Ascending aorta (tissue), 2 donors: ENCODE measurements at places on chromosomes 3 and 15.

GRCh38 chr15:37638116-37638515, 296.3 kb upstream of the TMCO5A start:
- H3K36me3 ChIP-seq = no peaks in the 10 kb centered on the region
- H3K4me1 ChIP-seq = no peaks in the 10 kb centered on the region
- no peaks in the 10 kb centered on the region for H3K27me3 ChIP-seq
- no peak overlapping the region for H3K4me3 ChIP-seq
- no peak for DNase-seq

- no peak for DNase-seq
- no peaks in the 10 kb centered on the region for H3K27me3 ChIP-seq
- H3K4me1 ChIP-seq = no peaks in the 10 kb centered on the region
- no peak overlapping the region for H3K27ac ChIP-seq
- H3K36me3 ChIP-seq = peaks cover 13% of the 10 kb centered on the region
- H3K4me3 ChIP-seq = no peak overlapping the region
Measured at GRCh38 chr3:188546835-188547670, 393.1 kb downstream of the LPP start.

DNA sequence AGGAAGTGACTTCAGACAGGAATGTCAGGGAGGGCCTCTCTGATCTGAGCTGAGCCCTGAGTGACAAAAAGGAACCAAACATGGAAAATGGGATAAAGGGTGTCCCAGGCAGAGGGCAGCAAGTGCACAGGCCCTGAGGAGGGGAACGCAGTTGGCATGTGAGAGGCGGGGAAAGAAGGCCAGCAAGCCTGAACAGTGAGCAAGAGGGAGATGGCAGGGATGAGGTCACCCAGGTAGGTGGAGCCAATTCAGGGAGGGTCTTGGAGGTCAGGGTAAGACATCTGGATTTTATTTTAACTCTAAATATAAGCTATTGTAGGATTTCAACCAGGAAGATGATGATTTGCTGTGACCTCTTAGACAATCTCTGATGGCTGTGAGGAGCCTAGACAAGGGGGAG, 167.7 kb downstream of the LRTM1 start:
- no peaks in the 10 kb centered on the region for H3K27me3 ChIP-seq
- H3K4me1 ChIP-seq = no peaks in the 10 kb centered on the region
- no peak overlapping the region for H3K27ac ChIP-seq
- no peak for DNase-seq
- H3K4me3 ChIP-seq = no peak overlapping the region

DNA sequence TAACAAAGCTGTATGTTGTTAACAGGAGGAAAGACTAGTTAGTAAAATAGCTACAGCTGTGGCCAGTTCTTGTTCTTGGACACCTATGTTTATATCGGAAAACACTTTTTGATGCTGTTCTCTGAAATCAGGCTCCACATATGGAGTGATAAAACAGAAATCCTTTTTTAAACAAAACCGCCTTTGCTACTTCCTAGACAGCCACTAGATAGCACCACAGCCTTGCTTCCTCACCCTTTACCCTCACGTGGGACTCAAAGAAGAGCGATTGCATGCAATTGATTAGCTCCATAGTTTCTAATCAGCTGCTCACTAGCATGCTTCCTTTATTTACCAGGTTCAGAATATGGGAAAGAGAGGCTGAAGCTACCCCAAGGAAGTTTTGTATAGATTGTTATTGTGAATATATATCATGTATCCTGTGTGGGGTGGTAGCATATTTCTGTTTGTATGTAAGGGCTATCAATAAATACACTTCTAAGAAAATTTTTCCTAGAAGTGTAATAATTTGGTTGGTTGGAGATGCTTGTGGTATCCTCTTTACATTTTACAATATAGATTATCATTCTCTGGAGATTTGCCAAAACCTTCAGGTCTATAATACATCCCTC, 4.3 kb upstream of the MTFMT start:
- no peaks in the 10 kb centered on the region for H3K36me3 ChIP-seq
- no peaks in the 10 kb centered on the region for H3K27me3 ChIP-seq
- no peak overlapping the region for H3K4me3 ChIP-seq
- DNase-seq = no peak
- H3K27ac ChIP-seq = no peak overlapping the region

DNA sequence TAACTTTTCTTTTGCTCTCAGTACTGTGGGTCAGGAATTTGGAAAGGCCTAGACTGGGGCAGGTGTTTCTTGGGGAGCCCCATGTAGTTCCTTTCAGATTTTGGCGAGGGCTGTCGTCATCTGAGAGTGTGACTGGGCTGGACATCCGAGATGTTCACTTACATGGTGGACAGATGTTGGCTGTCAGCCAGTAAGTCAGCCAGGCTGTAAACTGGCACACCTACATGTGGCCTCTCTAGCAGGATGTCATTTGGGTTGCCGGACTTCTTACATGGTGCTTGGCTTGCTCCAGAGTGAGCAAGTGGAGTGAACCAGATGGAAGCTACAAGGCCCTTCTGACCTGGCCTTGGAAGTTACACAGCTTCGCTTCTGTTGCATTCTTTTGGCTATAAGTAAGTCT, 20.7 kb downstream of the TATDN2 start:
- H3K4me3 ChIP-seq = no peak overlapping the region
- DNase-seq = no peak

GRCh38 chr3:152146461-152146860, 122.3 kb upstream of the MBNL1 start:
- no peaks in the 10 kb centered on the region for H3K36me3 ChIP-seq
- DNase-seq = no peak
- H3K27ac ChIP-seq = no peak overlapping the region
- H3K27me3 ChIP-seq = no peaks in the 10 kb centered on the region

GRCh38 chr3:120839120-120839519, 68.9 kb upstream of the STXBP5L start:
- H3K4me3 ChIP-seq = no peak overlapping the region
- no peaks in the 10 kb centered on the region for H3K4me1 ChIP-seq
- DNase-seq = no peak

- DNase-seq = no peak
- H3K27me3 ChIP-seq = no peaks in the 10 kb centered on the region
- no peaks in the 10 kb centered on the region for H3K4me1 ChIP-seq
- H3K27ac ChIP-seq = no peak overlapping the region
- H3K36me3 ChIP-seq = no peaks in the 10 kb centered on the region
Measured at GRCh38 chr3:51378726-51379125, 6.4 kb upstream of the MANF start.

- no peak overlapping the region for H3K27ac ChIP-seq
- H3K27me3 ChIP-seq = no peaks in the 10 kb centered on the region
Measured at GRCh38 chr3:138513090-138513843, 78.9 kb downstream of the ESYT3 start.

- no peaks in the 10 kb centered on the region for H3K36me3 ChIP-seq
- peaks cover 3% of the 10 kb centered on the region for H3K4me1 ChIP-seq
- no peaks in the 10 kb centered on the region for H3K27me3 ChIP-seq
- no peak overlapping the region for H3K27ac ChIP-seq
- no peak for DNase-seq
Measured at GRCh38 chr3:115646027-115646690, 22.8 kb downstream of the GAP43 start.

GRCh38 chr15:51505251-51505650, 117.3 kb downstream of the DMXL2 start:
- no peaks in the 10 kb centered on the region for H3K27me3 ChIP-seq
- no peaks in the 10 kb centered on the region for H3K36me3 ChIP-seq
- no peak overlapping the region for H3K27ac ChIP-seq
- no peak for DNase-seq

DNA sequence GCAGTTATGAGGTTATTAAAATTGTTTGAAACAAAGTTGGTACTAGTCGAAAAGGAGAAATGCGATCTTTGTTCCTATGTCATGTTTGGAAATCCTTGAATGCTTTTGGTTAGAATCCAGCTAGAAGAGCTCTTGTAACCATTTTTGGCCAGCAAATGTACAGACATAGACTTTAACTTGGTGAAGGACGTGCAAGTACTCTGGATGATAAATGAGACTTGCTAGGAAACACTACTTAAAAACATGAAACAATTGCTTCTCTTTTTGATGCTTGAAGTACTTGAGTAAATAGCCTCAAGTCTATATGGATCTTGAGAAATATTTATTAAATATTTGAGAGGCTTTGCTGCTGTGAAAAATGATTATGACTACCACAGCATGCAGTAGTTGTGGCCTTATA, 95.8 kb downstream of the CADM2 start:
- DNase-seq = no peak
- H3K36me3 ChIP-seq = no peaks in the 10 kb centered on the region
- no peak overlapping the region for H3K4me3 ChIP-seq
- no peaks in the 10 kb centered on the region for H3K27me3 ChIP-seq

- H3K4me3 ChIP-seq = no peak overlapping the region
- H3K36me3 ChIP-seq = no peaks in the 10 kb centered on the region
- H3K4me1 ChIP-seq = no peaks in the 10 kb centered on the region
- no peaks in the 10 kb centered on the region for H3K27me3 ChIP-seq
Measured at GRCh38 chr3:27927882-27928281, 205.8 kb upstream of the EOMES start.

- no peak overlapping the region for H3K27ac ChIP-seq
- H3K36me3 ChIP-seq = no peaks in the 10 kb centered on the region
- no peaks in the 10 kb centered on the region for H3K27me3 ChIP-seq
- DNase-seq = no peak
Measured at GRCh38 chr3:173529062-173529711, 131.6 kb downstream of the NLGN1 start.

DNA sequence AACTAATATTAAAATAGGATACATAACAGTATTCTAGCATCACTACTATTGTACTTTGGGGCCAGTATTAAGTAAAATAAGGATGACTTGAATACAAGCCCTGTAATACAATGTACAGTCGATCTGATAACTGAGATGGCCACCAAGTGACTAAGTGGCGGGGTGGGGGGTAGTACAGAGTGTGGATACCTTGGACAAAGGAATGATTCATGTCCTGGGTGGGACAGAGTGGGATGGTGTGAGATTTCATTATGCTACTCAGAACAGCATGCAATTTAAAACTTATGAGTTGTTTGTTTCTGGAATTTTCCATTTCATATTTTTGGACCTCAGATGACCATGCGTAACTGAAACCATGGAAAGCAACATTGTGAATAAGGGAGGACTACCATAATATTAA, 46.0 kb downstream of the SLC7A14 start:
- H3K27ac ChIP-seq = no peak overlapping the region
- no peaks in the 10 kb centered on the region for H3K36me3 ChIP-seq
- no peaks in the 10 kb centered on the region for H3K4me1 ChIP-seq

- no peaks in the 10 kb centered on the region for H3K36me3 ChIP-seq
- no peak overlapping the region for H3K27ac ChIP-seq
- peak overlapping the region; percentile 62 for H3K4me3 ChIP-seq
- no peaks in the 10 kb centered on the region for H3K27me3 ChIP-seq
- no peaks in the 10 kb centered on the region for H3K4me1 ChIP-seq
Measured at GRCh38 chr15:24772266-24772665, 96.7 kb downstream of the NPAP1 start.

- peak overlapping the region; percentile 84 for H3K27ac ChIP-seq
- no peak overlapping the region for H3K4me3 ChIP-seq
- peaks cover 10% of the 10 kb centered on the region for H3K4me1 ChIP-seq
- no peaks in the 10 kb centered on the region for H3K27me3 ChIP-seq
- peaks cover 14% of the 10 kb centered on the region for H3K36me3 ChIP-seq
Measured at GRCh38 chr3:149013726-149014125, 22.4 kb downstream of the GYG1 start.

DNA sequence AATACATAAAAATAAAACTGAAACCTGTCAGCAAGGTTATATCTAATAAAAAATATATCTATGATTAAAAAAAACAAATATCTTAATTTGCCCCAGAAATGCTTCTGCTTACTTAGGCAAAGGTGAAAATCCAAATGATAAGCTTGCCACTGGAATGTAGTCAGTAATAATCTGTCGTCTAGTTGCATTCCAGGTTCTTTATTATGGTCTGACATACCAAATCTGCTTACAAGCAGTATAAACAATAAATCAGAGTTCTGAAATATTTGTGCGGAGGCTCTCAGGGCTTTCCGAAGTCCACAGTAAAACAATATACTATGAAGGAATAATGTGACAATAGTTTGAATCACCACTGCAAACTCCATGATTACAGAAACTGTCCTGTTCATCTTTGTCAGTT, 1133.5 kb downstream of the ROBO1 start:
- H3K4me3 ChIP-seq = no peak overlapping the region
- H3K4me1 ChIP-seq = no peaks in the 10 kb centered on the region
- DNase-seq = no peak
- no peak overlapping the region for H3K27ac ChIP-seq
- no peaks in the 10 kb centered on the region for H3K27me3 ChIP-seq

GRCh38 chr3:162738784-162739183, 1242.2 kb downstream of the OTOL1 start:
- no peaks in the 10 kb centered on the region for H3K27me3 ChIP-seq
- H3K4me1 ChIP-seq = no peaks in the 10 kb centered on the region
- no peak overlapping the region for H3K27ac ChIP-seq
- no peaks in the 10 kb centered on the region for H3K36me3 ChIP-seq
- no peak overlapping the region for H3K4me3 ChIP-seq

DNA sequence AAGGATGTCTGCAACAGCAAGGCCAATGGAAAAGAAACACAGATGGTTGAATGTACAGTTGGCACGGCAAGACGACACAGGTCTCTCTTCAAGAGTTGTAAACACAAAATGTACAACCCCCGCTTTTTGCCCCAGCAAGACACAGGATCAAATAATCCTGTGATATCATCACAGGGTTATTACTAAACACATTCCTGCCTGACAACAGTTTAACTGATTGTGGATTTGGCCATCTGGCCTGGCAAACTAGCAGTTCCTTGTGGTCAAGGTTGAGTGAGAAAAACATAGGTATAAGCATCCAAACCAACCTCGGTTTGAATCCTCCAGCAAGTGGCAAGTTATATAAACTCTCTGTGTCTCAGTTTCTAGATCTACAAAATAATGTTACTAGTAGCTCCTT, 23.4 kb downstream of the PARP16 start:
- H3K4me1 ChIP-seq = no peaks in the 10 kb centered on the region
- no peak overlapping the region for H3K4me3 ChIP-seq
- peaks cover 38% of the 10 kb centered on the region for H3K36me3 ChIP-seq
- no peaks in the 10 kb centered on the region for H3K27me3 ChIP-seq
- no peak for DNase-seq

DNA sequence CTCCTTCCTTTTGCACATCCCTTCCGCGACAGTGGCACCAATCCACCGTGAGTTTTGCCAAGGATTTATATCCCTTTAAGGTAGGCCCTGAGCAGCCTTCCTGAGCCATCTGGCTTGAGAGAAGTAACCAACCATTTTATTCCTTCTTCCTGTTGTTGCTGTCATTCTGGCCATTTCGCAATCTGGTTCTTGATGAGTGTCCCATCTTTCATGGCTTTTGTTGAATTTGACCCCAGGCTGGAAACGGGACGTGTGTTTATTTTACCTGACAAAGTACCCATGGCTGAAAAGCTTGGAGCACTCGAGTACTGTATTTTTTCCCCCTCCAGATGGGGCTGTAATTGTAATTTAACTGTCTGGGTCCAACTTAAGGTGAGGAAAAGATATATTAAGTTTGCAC, 173.4 kb downstream of the WNT5A start:
- no peak overlapping the region for H3K27ac ChIP-seq
- H3K4me3 ChIP-seq = no peak overlapping the region
- no peaks in the 10 kb centered on the region for H3K4me1 ChIP-seq
- H3K27me3 ChIP-seq = no peaks in the 10 kb centered on the region

DNA sequence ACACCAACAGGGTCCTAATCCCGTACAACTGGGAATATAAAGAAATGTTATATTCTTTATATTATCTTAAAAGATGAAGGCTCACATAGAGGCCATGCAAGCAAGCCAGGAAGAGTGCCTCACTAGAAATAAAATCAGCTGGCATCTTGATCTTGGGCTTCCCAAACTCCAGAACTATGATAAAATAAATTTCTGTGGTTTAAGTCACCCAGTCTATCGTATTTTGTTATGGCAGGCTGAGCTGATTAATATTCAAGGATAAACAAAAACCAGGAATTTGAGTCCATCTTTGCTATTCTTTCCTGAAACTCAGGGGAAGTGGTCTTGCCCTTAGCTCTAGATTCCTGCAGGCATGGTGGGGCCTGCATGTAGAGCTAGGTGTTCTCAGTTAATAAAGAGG, 42.7 kb downstream of the ATOSA start:
- no peak for DNase-seq
- H3K36me3 ChIP-seq = peaks cover 10% of the 10 kb centered on the region
- no peak overlapping the region for H3K4me3 ChIP-seq
- H3K27ac ChIP-seq = no peak overlapping the region
- H3K4me1 ChIP-seq = no peaks in the 10 kb centered on the region
